NAMALWA (cell line): ENCODE measurements at places on chromosomes 7 and 10.
A peak's percentile ranks its signal among the peaks of the same experiment; 100 is the strongest.

DNA sequence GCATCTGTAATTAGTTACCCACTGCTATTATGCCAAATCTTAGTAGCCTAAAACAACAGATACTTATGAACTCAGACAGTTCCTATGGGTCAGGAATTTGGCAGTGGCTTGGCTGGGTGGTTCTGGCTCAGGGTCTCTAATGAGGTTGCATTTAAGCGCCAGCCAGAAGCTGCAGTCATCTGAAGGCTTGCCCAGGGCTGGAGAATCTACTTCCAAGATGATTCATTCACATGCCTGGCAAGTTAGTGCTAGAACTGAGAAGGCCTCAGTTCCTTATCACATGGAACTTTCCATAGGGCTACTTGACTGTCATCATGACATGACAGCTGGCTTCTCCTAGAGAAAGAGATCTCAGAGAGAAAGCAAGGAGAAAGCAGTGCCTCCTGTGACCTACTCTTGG is 121.3 kb downstream of the AVL9 start:
- DNase-seq = no peak

GRCh38 chr10:45417746-45418145 is 43.7 kb downstream of the ALOX5 start:
- DNase-seq = no peak

DNA sequence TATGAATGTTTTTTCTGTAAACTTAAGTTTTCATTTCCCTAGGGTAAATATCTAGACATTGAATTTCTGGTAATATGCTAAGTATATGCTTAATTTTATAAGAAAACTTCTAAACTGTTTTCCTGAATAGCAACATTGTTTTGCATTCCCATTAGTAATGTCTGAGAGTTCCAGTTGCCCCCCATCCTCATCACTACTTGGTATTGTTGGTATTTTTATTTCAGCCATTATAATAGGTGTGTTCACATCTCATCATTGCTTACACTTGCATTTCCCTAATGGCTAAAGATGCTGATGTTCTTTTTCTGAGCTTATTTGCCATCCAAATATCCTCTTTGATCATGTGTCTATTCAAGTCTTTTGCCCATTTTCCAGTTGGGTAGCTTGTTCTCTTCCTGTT is 269.6 kb downstream of the KCNMA1 start:
- no peak for DNase-seq

GRCh38 chr7:110604885-110605284 is 486.0 kb upstream of the LRRN3 start:
- no peak for DNase-seq

- no peak for DNase-seq
Measured at GRCh38 chr10:75623310-75624093, 192.1 kb downstream of the LRMDA start.

DNA sequence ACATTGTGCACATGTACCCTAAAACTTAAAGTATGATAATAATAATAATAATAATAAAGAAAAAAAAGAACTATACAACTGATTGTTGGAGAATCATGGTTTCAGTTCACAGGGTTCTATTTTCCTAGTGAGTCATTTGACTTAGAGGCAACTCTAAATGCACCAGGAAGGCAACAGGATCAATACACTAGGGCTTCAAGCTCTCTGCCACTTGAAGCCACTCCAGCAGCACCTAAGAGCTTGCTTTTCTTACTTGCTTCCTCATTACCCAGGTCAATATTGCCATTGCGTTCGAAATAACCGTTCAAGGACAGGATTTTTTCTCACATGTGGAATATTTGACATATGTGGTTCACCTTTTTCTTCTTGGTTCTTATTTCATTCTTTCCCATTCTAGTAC is 189.7 kb downstream of the GRM3 start:
- DNase-seq = no peak

GRCh38 chr10:8800426-8800825 is 745.9 kb downstream of the GATA3 start:
- no peak for DNase-seq

DNA sequence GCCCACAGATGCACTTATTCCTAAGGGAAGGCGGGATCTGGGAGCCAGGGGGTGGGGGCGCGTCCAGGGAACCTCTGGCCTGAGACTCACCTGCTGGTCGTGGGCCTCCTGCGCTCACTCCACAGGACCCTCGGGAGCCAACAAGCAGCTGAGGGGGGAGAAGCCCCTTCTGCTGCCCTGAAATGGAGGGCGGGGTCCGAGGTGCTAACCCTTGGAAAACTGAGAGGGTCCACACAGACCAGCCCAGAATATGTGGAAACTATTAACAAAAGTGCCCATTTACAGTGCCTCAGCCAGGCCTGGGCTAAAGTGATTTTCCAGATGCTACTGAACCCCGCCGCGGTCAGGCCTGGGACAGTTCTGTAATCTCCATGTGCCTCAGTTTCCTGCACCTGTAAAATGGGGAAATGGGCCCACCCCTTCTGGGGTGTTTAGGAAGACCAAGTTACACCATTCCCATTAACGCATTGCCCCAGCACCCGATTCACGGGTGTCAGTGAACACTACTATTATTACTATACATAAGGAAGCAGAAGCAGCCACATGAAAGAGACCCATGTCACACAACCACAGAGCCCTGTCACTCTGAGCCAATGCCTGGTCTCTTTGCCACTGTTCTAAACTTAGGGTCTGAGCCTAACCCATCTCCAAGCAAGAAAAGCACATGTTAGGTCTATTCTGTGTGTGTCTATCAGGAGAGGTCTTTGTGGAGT is 630 bp upstream of the VSTM4 start:
- DNase-seq = no peak

GRCh38 chr10:5033061-5033778 is 29.6 kb upstream of the AKR1C2 start:
- no peak for DNase-seq

DNA sequence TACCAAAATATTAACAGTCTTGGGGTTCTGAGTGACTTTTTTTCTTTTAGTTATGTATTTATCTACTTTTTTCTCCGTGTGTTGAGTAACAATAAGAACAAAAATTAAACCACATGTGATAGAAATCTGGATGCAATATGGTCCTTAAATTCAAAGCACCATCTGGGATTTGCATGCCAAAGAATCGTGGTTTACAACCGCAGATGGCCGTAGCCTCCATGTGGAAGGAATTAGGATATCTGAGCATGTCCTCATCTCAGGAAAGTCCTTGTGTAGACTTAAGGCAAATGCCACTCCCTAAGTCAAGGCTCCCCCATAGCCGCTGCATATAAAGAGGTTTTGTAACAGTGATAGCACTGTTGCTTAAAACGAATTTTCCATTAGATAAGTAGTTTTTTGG is 304.0 kb downstream of the ZEB1 start:
- no peak for DNase-seq

- peak; percentile 41 for DNase-seq
Measured at GRCh38 chr7:30135301-30136116, 723 bp downstream of the MTURN start.

DNA sequence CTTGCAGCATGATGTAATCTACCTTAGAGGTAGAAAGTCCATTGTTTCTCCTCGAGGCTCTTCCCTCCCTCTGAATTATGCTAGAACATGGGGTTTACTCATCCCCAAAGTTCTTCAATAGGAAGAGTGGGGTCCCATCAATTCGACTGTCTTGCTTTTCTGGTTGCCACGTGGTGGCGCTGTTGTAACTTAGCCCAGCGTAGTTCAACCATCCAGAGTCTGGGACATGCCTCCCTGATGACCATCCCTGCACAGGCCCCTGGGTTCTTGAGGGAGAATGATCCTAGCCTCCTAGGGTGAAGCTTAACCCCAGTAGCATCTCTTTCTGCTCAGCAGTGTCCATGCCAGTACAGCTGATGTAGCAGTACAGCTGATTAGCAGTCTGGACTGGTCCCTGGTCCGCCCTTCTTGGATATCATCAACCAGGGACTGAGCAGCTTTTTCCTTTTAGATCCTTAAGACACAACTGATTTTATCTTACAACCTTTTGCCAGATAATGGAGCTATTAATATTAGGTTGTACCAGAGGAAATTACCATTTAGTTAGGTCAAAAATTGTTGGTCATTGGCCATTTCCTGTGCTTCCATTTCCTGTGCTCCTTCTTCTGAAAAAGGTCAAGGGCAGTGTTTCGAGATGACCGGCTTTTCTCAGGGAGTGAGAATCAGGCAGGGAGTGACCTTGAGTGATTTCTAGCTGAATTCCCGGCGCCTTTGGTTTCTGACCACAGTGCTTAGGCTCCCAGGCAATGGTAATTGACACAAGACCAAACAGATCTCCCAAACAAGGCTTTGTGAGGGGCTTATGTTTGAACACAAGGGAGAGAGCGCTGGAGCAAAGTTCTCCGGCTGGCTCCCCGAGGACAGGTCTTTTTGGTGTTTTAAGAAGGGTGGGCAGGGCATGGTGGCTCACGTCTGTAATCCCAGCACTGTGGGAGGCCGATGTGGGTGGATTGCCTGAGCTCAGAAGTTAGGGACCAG is 65.4 kb downstream of the TACC2 start:
- DNase-seq = peak; percentile 27

DNA sequence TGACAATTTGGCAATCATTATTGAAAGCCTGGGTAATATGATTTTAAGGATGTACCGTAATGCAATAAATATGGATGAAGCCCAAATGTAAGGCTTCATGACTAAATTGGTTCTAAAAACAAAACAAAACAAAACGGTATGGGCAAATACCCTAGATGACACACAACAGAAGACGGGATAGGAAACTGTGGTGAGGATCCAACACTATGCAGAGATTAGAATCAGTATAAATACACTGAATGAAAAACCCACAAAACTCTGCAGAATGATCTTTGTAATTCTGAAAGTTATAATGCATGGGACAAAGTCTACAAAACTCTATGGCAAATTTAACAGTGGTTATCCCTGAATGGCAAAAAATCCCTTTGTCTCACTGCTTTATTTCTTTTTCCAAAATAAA is 57.6 kb downstream of the MALSU1 start:
- no peak for DNase-seq

- DNase-seq = no peak
Measured at GRCh38 chr7:128842674-128843641, 12.8 kb downstream of the FLNC start.

DNA sequence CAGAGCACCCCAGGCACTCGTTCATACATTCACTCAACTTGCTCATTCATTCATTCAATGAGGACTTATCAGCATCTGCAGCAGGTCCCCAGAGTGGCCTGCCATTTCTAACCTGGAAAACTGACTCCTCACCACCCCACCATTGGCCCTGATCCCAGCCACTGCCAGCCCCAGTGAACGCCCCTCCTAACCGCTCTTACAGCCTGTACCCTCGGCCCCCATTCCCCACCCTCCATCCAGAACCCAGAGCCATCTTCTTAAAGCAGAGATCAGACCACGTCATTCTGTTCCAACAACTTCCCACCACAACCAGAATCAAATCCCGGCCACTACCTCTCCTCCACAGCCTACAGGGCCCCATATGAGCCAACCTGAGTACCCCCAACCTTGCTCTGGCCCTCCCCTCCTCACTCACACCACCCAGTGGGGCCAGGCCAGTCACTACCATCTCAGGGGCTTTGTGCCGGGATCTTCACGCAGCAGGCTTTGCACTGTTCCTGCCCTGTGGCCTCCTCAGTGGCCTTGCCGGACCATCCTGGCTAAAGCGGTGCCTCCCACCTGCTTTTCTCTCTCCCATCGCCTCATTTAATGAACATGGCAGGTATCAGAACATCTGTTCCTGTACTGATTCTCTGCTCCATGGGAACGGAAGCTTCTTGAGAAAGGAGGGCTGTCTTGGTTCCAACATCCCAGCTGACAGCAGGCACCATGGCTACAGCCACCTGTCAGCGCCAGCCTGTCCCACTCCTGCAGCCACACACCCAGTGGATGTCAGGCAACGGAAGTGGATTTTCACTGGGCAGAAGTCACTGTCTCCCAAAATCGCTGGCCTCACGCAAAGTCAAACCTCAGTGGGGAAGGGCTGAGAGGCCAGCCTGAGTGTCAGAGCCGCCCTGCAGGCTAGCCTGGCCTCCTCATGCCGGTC is 45.4 kb downstream of the FAM53B start:
- DNase-seq = no peak

GRCh38 chr10:112294169-112294568 is 11.0 kb downstream of the TECTB start:
- no peak for DNase-seq

- peak; percentile 90 for DNase-seq
Measured at GRCh38 chr10:88386821-88387773, 196.0 kb downstream of the RNLS start.

- no peak for DNase-seq
Measured at GRCh38 chr10:130483691-130484467, 347.7 kb downstream of the GLRX3 start.

DNA sequence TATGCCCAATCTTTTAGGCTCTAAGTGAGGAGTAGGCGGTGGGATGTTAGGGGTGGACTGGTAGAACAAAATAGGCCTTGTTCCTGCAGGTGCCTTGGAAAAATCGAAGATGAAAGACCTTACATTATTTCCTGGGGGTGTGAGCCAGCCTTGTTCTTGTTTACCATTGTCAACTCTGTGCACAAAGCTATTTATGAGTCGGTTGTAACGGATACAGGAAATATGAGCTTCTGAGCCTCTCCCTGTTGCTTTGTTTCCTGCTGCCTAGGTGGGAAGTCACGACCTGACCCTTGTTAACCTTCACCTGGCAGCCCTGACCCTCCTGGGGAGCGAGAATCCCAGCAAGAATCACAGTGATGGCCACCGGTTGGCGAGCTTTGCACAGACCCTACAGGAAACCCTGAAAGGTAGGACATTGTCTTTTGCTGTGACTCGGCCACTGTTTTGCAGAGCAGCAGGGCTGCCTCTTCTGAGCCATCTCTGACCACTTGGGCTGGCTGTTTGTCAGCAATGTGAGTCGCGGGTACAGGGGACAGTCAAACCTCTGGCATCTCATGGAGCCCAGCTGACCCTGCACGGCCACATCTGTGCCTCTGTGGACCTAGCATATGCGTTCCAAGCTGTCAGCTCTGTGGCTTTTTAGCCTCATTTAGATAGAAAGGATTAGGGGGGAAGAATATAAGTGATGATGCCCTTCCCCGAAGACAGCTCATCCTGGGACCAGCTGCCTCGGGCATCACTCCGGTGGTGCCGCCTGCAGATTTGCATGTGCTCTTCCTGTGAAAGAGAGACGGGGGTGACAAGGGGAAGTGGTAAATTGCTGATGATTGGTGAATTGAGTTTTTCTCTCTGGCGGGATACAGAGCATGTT is 102.1 kb upstream of the ANLN start:
- peak; percentile 75 for DNase-seq

GRCh38 chr10:102230264-102230860 is 4.3 kb downstream of the ELOVL3 start:
- no peak for DNase-seq

DNA sequence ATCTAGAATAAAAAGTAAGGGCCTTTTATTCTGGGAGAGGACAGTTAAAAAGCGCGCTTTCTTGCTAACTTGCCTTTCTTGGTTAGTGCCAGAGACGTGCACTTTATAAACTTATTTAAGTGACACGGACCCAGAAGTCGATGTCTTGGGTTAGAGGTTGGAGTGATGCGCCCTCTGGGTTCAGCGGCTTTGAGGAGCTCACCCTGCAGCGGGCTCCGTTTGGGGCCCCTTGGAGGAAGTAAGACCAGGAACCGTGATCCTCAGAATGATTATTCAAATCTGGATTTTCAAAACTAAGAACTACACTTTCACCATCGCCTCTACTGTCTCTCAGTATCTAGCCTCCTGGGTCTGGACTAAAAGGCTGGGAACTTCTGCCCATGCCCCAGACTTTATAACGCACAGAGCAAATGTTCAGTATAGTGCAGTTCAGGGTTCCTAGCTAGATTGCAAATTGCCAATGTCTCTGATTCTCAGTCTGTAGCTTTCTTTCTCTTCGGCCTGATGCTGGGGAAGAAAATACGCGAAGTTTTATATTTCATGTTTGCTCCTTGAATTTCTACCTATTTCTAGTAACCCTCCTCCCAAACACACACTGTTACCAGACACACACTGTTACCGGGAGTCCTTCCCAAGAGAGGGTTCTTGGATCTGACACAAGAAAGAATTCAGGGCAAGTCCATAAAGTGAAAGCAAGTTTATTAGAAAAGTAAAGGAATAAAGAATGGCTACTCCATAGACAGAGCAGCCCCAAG is 18.6 kb upstream of the SMO start:
- no peak for DNase-seq
